A673 (cell line): ENCODE measurements at places on chromosomes 3 and 15. TPM values are rescaled to one million over a fixed set of nuclear protein-coding genes. Genes with fewer than 3 reads are reported as not detected.

DNA sequence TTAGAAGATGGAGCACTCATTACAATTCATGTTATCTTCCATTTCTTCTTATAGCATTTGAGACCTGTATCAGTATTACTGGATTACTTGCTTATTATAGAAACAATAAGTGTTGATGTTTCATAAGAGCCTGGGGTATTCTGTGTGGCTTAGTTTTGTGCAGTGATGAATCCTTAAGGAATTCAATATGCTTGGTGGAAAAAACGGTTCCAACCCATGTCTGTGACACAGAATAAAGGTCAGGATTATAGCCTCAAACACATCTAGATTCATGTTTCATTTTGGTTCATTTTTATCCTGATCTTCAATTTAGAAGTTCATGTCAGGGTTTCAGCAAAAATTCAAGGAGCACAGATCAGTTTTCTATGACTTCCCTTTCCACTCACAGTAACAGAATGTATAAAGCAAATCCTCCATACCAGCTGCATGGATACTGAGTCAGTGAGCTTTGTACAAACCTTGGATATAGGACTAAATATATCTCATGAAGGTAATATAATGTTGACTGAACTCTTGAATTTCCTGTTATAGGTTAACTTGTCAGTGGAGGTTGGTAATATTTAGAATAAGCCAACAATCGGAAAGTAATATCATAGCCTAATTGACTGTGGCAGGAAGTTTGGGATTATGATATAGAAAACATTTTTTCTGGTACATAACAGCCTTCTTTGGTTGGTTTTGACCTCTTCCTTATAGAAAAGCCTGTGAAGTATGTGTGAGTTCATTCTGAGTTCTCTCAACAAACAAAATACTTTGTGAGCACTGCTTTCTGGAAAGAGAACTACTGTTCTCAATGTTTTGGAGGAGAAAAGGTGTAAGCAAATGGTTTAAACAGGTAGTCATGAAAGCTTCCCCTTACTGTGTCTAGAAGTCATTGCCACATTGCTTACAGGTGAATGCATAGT lies 218.2 kb upstream of the TPM1 start:
- no peaks in the 10 kb centered on the region for H3K27me3 ChIP-seq
- H3K4me1 ChIP-seq, result no peaks in the 10 kb centered on the region
- no peak overlapping the region for H3K4me3 ChIP-seq
- no peak overlapping the region for H3K27ac ChIP-seq
- no peaks in the 10 kb centered on the region for H3K36me3 ChIP-seq

GRCh38 chr3:123861081-123861836 lies 22.9 kb downstream of the MYLK start:
- H3K27me3 ChIP-seq, result no peaks in the 10 kb centered on the region
- H3K27ac ChIP-seq, result no peak overlapping the region
- no peak for DNase-seq

DNA sequence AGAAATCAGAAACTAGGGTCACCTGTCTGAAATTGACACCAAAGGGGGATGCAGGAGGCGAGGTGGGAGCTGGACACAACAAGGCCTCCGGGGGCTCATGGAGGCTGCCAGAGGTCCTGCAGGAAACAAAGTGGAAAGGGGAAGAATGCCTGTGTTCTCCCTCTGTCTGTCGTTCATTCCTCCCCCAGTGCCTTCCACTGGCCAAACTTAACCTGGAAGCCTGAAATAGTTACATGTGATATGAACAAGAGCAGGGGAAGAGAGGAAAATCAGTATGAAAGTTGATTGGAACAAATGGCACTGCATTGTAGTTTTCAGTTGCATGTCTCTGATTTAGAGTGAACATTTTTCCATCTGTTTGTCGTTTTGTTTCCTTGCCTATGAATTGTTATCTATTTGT lies 502.0 kb upstream of the CFAP20DC start:
- DNase-seq, result no peak
- no peaks in the 10 kb centered on the region for H3K4me1 ChIP-seq
- H3K27me3 ChIP-seq, result no peaks in the 10 kb centered on the region
- H3K36me3 ChIP-seq, result no peaks in the 10 kb centered on the region

- H3K4me1 ChIP-seq, result no peaks in the 10 kb centered on the region
- H3K4me3 ChIP-seq, result no peak overlapping the region
- H3K27me3 ChIP-seq, result peaks cover 5% of the 10 kb centered on the region
- no peak overlapping the region for H3K27ac ChIP-seq
- DNase-seq, result peak; percentile 39
These were observed 60.2 kb downstream of the IL16 start for GRCh38 chr15:81256916-81257315.

GRCh38 chr3:20462723-20463122 lies 276.7 kb upstream of the SGO1 start:
- H3K27me3 ChIP-seq, result no peaks in the 10 kb centered on the region
- H3K27ac ChIP-seq, result no peak overlapping the region
- no peak for DNase-seq
- no peaks in the 10 kb centered on the region for H3K4me1 ChIP-seq
- H3K4me3 ChIP-seq, result no peak overlapping the region

Gene SYNPR
- total RNA-seq, result 14.7 and 17.6 TPM in 2 replicates
